ENCODE measurements at places on chromosomes 7 and 10. TPM values are rescaled to one million over a fixed set of nuclear protein-coding genes. Genes with fewer than 3 reads are reported as not detected.

DNA sequence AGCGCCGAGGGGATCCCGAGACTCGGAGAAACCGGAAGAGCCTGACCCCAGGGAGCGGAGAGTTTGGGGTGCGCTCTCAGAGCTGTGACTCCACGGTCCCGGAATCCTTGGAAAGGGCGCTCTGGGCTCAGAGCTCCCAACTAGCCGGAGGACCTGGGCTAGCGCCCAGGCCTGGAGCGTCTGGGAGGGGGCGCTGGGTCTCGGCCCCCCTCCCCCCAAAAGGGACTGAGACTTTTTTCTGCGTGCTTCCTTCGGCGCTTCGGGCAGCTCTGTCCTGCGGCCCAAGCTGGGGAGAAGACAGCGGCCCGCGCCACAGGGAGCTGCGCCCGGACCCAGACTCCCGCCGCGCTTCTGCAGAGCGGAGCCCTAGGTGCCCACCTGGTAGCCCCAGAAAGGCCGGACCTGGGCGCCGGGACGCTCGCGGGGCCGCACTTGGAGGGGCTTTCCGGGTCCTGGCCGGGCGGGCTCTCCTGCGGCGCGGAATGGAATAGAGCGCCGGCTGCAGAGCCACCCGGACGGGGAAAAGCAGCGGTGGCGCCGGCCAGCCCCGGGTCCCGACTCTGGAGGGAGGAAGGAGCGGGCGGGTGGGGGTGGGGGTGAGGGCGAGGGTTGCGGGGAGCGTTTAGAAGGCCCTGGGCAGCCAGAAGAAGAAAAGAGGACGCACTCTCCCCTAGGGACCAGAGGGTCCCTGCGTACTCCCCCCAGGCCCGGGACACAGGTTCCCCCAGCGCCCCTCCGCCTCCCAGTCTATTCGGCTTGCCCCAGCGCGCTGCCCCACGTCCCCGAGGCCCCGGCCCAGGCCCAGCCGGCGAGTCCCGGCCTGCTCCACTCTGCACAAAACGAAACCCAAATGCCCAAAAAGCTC, 4.7 kb downstream of the ZNF503 start:
- DNase-seq = no peak

- no peak for DNase-seq
These were observed 7.8 kb upstream of the LIPM start for GRCh38 chr10:88794731-88795130.

Gene AEBP1
- 35.0 TPM for total RNA-seq

- DNase-seq = no peak
These were observed 12.2 kb upstream of the INMT start for GRCh38 chr7:30739691-30740090.

DNA sequence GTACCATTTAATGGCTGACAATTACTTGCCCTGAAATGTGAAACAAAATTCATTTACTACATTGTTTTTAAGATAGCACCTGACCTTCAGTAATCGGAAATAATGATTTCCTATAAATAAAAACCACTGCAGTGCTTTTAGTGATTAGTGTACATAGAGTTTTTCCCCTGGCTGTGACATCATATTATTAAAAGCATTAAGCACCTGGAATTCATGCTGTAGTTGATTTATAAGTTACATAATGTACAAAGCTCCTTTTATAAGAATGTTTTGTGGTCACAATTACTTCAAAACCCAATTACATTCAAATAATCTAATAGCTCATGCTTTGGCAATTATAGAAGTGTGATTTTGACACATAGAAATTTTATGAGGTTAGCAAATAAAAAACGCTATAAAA, 44.3 kb upstream of the EIF4H start:
- DNase-seq = no peak

Gene COL17A1
- total RNA-seq = 0.15 TPM

DNA sequence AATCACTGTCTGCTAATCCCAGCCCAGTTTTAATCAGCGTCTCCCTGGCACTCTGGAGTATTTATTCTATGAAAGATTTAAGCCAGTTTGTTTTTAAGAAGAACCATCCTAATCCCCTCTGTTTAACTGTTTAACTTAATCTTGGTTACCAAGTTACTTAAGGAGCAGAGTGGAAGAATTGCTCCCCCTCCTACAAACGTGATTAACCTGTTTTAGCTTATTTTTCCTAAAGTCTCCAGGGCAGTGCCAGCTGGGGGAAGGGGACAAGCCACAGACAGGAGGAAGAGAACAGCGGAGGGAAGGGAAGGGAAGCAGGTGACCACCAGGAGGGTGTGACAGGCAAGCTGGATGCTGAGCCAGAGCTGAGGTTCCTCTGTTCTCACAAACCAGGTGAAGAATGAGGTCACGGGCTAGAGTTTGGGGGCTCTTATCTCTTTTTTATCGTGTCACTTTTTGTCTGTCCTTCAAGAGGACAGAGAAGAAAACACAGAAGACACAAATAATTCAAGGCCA, 1.7 kb downstream of the SLC13A4 start:
- DNase-seq = no peak

Gene DEPP1
- not detected for total RNA-seq

Gene CDK14
- 107 TPM for total RNA-seq

DNA sequence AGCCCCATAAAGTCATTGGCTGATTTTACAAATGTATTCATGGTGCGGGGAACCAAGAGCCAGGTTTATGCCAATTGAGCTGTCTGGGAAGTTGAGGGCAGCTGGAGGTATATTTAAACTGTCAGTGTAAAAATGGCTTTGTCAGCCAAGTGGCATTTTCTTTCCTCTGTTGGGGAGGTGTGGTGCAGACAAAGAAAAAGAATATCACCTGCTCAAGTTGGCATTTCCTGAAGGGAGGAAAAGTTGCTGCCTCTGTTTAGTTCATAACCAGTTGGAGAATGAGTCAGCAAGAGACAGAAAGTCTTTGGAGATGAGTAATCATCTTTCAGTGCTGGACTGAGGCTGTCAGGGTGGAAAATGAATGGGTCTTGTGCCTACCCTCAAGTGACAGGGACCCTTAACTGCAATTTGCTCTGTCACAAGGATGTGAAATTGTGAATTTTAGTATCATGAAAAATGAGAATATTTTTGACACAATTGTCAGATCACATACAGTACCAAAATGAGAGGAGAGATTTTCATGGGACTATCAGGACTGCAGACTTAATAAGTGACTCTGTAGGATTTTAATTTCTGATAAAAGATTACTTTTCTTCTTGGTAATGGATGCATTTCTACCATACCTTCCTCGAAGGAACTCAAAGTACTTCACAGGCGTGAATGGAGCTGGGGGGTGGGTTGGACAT, 137.3 kb downstream of the ANLN start:
- no peak for DNase-seq

GRCh38 chr10:9015447-9015846, 961.0 kb downstream of the GATA3 start:
- no peak for DNase-seq

- no peak for DNase-seq
These were observed 10.3 kb downstream of the MNX1 start for GRCh38 chr7:156999958-157000726.

Gene VIPR2
- total RNA-seq = not detected

Gene DOCK1
- total RNA-seq = not detected

Gene MYL10
- not detected for total RNA-seq

GRCh38 chr7:148262721-148263229, 327.8 kb upstream of the C7orf33 start:
- peak; percentile 51 for DNase-seq

DNA sequence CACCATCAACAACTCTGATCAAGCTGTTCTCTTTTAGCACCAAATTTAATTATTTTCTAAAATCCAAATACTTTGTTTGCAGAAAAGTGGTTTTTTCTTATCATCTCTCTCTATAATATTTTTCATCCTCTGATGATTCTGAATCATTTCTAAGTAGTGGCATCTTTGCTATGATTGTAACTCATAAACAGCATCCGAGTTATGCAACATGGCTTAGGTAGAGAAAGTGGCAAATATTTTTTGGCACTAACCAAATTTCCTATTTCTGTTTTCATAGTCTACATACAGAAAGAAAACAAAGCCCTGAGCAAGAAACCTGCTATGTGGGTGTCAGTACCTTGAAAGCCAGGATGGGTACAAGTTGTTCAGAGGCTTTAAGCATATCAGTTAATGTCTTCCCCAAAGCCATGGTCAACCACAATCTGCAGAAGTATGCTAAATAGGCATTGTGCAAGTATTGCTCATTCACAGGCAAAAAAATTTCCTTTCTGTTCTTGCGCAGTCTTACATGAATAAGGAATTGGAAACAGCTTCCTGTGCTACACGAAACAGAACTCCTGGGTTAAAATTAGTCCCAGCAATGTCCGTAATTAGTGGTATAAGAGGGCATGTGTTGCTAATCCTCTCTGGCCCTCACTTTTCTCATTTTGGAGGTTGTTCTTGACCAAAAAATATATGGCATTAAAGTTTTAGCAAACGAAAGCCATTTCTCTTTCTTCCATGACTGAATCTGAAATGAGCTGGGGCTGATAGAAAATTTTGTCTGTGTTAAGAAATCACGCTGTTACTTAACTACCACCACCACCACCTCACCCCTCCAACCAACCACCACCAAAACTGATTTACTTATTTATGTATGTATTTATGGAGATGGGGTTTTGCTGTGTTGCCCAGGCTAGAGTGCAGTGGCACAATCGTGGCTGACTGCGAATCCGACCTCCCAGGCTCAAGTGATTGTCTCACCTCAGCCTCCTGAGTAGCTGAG, 325.6 kb upstream of the MAGI2 start:
- DNase-seq = no peak

Gene NUTM2E
- total RNA-seq = 0.17 TPM

DNA sequence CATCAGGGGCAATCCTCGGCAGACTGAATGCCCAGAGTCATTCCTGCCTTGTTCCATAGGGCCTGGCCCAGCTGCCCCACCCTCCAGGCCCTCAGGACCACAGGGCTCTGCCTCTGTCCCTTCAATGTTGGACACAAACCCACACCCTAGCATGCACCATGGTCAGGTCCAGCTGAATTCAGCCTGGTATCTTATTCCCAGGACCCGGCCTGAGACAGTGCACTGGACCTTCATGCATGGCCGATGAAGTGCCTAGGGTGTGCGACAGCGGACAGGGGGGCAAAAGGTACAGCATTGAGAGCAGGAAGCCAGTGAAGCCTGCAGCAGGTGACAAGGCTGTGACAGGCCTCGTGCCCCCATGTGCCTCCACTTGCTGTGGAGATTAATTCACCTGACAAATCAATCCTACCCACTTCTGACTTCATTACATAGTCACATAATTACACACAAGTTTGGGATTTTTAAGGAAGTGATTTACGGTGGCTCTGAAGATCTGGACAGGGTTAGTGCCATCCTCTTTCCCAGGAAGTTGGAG, 261.9 kb downstream of the GRID1 start:
- DNase-seq = no peak

Gene AGMO
- total RNA-seq = not detected

DNA sequence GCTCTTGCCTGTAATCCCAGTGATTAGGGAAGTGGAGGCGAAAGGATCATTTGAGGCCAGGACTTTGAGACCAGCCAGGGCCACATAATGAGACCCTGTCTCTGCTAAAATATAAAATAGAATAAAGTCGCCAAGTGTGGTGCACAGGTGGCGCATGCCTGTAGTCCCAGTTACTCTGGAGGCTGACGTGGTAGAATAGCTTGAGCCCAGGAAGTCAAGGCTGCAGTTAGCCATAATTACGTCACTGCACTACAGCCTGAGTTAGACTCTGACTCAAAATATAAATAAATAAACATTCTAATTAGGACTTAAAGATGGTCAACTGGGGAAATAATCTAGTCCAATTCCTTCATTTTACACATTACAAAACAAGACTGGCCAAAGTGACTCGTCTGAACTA, 768 bp downstream of the CHCHD2 start:
- peak; percentile 69 for DNase-seq

GRCh38 chr7:135337977-135338550, 104.4 kb downstream of the STRA8 start:
- no peak for DNase-seq

Gene SYNPO2L
- not detected for total RNA-seq

Gene INPP5F
- total RNA-seq = 8.7 TPM

DNA sequence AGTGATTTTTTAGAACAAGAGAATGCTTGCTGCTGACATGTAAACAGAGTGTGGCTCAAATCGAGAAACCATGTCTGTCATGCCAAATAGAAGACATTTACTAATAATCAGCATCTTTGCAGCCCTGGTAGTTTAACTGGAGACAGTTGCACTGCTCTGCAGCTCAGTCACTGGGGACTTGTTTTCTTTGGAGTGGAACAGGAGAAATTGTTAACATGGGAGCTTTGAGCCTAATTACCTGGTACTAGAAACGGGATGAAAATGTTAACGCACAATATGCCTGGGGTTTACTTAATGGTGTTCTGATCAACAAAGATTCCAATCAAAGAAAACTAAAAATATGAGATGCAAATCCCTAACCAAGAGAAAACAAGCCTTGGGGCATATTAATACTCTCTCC, 153.5 kb downstream of the NRP1 start:
- DNase-seq = no peak

Gene SPRN
- not detected for total RNA-seq

DNA sequence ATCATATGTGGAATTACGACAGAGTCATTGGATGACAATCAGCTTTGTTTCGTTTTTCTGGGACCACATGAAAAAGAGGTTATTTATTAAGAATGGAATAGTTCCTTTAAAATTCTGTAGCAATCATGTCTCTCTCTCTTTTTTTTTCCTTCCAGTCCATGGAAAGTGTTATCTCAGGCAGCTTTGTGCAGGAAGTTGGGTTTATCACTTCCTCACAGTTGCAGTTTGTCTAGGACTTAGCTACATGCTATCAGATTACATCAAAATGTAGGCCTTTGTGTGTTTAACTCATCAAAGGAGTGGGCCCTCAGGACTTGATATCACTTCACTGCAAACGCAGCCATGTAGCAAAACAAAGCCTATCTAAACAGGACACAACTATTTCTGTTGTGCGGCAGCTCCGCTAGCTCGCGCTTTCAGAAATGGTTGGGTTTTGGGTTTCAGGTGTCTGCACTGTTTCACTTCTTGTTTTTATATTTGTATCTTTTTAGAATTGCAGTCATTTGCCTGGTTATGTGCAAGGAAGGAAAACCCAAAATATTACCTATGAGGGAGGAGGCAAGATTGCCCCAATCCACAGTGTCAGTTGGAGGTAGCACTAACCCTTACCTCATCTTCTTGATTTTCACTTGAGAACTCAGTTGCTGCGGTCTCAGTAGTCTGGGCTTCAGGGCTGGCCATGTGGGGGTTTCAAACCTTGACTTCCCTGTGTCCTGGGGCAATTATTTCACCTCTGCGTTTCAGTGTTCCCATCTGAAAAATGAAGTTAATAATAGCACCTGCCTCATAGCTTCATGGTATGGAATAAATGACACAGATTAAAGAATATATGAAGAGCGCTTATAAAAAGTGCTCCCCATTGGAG, 66.7 kb downstream of the HHEX start:
- DNase-seq = peak; percentile 97

Gene PTN
- not detected for total RNA-seq

Gene PHKG1
- 3.3 TPM for total RNA-seq

- no peak for DNase-seq
These were observed 23.3 kb upstream of the STEAP2 start for GRCh38 chr7:90188281-90188680.

Data from OCI-LY7 (cell line).